ENCODE measurements at places on chromosomes 5 and 9.
A peak's percentile ranks its signal among the peaks of the same experiment; 100 is the strongest.

DNA sequence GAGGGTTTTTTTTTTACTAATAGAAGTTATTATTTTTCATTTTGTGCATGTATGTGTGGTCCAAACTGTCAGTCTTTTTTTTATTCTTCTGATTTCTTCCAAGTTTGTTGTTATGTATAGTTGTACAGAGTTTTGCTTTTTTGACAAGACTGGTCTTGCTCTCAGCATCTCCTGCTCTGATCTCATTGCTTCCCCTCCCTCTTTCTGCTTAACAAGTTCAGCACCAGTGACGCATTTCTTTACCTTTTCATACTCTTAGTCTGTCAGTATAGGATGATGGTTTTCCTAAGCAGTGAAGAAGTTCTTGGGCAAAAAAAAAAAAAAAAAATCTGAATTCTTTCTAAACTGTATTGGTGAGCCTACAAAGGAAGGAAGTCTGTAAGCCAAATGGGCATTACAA, 135.1 kb downstream of the CD180 start:
- DNase-seq: no peak

DNA sequence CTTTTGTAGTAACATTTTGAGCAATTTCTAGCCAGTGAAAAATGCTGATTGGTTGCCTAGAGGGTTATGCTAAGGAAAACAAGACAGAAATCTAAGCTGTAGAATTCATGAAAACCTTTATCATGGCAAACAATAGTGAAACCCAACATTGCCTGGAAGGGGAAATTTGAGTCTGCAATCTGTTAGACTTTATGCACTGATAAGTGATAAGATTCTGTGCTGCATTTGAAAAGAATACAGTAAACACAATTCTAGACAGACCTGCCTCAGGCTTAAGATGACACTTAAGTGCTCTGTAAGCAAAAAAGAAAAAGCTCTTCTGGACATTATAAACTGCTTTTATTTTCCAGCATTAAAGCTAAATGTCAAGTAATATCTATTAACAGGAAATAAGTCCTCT, 519.3 kb downstream of the ISL1 start:
- no peak for DNase-seq

DNA sequence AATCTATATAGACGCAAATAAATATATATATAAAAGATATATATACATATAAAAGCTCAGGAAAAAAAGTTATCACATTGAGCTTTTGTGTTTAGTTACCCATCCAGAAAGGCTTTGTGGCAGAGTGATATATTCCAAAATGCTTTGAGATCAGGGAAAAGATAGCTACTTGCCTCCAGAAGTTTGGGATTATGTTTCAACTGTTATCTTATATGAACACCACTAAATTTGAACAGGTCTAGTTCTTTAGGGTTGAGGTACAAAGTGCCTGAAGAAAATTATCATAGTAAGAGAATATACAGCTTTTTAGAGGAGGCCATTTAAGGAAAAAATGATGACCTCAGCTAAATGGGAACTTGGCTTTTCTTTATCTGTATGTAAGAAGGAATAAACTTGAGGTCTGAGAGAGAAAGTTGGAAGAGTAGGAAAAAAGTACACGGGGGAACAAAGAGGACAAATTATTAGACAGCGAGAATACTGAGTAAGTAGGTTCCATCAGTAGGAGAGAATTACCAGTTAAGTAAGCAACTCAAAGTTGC, 2.4 kb downstream of the ERP44 start:
- DNase-seq: no peak

GRCh38 chr5:88487066-88487465, 218.4 kb upstream of the TMEM161B start:
- no peak for DNase-seq

DNA sequence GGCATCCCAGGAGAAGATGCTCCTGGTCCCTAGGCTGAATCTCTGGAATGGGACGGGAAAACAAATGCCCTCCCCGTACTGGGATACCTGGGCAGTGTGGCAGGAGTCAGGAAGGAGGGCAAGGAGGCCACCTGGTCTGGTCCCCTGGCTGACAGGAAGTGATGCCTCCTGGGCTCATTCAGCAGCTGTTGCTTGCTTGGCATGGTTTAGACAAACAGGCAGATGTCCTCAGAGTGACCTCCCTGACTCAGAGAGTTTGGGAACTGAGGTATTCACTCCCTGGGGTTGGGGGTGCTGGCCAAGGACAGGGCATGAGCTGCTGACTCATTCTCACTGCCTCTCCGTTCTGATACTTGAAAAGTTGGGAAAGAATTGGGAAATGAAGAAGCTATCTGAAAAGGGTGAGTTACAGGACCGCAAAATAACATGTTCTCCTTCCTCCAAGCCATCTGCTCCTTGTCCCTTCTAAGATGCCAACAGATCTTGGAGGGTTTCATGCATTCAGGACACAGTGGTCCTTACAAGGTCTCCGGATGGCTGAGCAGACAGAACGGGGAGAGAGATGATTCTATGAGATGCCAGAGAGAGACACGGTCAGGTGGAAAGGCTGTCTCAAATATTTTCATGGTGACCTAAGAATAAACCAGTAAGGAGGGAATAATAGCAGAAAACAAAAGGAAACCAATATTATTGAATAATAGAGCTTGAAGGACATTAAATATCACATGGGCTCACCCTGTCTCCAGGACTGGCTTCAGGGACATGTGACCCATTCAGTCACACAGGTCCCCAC, 534.5 kb downstream of the BNC2 start:
- no peak for DNase-seq

DNA sequence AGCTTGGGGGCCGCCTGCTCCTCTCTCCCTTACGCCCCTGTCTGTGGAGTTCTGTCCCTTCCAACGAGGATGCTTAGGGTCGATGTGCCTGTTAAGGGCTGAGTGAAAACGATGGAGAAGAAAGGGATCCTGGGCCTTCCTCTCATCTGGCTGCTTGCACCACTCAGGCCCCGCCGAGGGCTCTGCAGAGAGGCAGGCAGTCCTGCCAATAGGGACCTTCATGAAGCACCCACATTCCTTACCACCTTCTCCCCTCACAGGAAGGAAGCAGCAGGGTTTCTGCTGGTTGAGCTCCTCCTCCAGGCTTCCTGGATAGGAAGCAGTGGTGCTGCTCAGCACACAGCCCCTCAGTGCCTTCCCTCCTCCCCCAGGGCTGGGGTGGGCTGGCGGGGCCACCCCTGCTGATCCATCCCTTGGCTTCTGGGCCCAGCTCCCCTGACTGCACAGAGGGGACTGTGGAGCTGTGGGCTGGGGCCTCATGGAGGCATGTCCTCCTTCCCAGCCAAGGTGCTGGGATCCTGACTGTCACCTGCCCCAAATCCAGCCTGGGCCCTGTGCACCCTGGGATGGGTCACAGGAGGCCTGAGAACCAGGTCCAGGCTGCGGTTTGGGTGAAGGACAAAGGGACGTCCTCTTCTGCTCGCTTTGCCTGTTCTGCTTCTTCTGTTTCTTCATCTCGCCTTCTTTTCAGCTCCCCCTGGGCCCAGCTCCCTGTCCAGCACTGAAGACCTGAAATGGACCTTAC, 50.5 kb downstream of the AHRR start:
- no peak for DNase-seq

DNA sequence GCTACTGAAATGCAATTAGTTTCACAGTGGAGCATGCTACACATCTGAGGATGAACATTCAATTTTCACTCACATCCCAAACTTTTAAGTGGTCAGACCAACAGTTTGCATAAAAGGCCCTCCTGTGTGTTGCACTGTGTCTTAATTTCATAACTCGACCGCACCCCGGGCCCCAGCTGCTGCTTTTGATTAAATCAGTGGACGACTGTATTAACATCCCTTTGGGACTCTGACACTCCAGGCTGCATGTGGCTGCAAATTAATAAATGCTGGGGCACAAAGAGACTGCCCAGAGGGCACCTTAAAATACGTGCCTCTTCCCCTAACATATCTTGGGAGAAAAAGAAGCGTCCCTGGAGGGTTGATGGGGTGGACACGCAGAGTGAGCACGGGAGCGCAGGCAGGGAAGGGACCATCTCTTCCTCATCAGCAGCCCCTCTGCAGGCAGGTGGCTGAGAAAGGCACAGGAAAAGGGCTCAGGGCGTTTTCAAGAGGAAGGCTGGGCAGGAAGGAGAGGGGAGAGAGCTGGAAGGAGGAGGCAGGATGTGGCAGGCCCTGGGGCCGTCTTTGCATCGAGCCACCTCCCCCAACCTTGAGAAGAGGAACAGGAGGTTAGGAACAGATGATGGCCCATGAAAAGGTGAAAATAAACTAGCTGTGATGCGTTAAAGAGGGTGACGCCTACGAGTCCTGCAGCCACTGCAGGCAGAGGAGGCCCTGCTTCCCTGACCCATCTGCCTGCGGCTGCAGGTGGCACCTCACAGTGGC, 18.6 kb downstream of the MED10 start:
- no peak for DNase-seq

DNA sequence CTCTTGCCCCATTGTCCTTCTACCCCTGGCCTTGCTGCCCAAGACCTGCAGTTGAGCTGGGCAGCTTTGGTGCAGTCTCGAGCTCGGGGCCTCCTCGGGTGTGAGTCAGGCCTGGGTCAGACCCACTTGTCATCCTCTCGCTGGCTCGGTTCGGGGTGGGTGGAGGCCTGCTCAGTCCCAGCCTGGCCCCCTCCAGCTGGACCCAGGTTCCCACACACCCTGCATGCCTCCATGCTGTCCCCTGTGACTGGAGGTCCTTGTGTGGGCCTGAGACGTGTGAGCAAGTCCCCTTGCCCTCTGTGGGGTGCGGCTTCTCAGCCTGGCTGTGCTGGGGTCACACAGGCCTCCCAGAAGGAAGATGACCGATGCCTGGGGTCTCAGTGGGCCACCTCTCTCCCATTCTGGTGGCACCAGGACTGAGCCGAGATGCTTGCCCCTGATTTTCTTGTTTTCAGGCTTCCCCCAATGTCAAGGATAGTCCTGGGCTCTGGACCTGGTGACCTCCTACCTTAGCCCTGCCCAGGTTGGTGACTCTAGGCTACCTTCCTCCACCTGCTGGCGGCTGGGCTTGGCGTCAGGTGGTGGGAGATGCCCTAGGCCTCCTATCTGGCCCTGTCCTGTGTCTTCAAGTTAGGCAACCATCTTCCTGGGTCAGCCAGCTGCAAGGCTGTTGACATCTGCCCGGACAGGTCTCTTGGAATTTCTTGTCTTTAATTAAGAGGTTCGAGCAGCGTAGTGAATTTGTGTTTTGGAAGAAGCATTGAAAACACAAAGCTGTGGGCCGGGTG, 15.1 kb downstream of the WNK2 start:
- no peak for DNase-seq

DNA sequence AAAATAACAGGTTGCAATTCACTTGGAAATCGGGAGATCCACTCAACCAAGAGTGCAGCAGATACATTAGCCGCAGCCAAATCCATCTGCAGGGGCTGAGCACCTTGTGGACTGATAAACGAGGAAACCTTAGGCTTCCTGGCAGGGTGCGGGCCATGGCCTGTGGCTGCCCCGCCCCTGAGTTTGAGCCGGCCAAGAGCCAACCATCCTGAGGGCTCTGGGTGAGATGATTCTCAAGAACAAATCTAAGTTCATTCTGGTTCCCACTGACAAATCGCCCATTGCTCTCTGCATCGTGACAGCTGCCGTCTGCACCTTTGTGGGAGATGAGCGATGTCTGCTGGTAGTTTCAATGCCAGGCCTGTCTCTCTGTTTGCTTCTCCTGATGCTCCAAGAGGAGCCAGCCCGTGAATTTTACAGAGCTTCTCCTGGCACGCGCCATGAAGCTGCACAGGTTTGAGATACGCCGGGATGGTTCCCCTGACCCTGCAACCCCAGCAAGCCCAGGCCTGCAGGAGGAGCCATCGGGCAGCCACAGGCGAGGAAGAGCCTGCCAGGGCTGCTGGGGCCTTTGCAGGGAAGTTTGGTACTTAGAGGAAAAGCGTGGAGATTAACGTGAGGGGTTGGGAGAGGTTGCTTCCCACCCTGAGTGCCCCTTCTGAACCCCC, 154.0 kb downstream of the OLFM1 start:
- no peak for DNase-seq

DNA sequence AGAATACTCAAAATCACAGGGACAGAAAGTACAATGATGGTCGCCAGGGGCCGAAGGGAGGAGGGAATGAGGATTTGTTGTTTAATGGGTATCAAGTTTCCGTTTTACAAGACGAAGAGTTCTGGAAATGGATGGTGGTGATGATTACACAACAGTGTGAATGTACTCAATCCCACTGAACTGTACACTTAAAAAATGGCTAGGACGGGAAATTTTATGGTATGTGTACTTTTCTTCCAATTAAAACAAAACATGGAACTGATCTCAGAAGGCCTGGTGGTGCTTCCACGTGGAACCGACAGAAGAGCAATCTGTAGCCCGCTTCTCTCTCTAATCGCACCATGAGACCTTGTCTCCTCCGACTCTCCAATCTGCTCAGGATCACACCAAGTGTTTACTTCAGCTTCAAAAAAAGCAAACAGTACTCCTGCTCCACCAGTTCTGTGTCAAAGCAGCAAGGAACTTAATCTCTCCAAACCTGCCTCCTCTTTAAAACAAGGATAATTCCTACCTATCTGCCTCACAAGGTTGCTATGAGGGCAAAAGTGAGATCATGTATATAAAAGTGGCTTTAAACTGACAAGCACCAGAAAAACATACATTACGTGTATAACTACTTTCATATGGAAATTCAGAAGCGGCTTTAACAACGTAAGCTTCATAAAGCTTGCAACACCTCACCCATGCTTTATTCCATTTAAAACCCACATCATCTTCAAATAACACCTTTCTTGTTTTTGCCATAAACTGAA, 2.1 kb downstream of the ECPAS start:
- DNase-seq: no peak

DNA sequence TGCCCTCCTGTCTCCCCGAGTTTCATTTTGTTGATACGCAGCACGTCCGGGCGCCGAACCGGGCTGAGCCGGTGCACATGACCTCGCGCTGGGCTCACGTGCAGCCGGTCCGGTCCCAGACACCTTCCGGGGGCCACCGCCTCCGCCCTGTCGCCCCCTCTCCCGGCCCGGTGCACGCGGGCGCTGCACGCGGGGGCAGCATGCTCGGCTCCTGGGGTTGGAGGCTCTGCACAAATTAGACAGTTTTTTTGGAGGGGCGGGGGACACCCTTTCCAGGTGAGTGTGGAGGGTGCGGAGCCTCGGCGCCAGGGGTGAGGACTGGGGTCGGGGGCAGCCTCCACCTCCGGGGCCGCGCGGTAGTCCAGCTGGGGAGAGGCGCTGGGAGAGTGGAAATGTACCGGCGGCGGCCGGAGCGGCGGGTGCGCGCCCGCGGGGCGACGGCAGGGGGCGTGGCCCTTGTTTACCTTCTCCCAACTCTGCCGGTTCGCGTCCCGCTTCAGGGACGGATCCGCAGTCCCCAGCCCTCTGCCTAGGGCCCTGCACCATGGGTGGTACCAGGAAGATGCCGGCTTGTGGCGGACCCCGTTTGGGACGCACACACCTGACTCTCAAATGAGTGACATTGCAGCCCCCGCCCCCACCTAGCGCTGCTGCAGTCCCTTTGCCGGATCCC, 1.1 kb downstream of the JADE2 start:
- peak; percentile 54 for DNase-seq

Data from stimulated activated CD8-positive, alpha-beta memory T cell treated with anti-CD3 and anti-CD28 coated beads, Interleukin-7, amount 100 ng/mL, for 24 hours (primary cell).